ENCODE measurements at places on chromosomes 6 and 20. TPM values are rescaled to one million over a fixed set of nuclear protein-coding genes. Genes with fewer than 3 reads are reported as not detected.

- no peak for DNase-seq
Observed at GRCh38 chr6:14118091-14118439, 493 bp downstream of the CD83 start.

GRCh38 chr6:167013067-167013466 is 13.9 kb downstream of the CEP43 start:
- DNase-seq: no peak

DNA sequence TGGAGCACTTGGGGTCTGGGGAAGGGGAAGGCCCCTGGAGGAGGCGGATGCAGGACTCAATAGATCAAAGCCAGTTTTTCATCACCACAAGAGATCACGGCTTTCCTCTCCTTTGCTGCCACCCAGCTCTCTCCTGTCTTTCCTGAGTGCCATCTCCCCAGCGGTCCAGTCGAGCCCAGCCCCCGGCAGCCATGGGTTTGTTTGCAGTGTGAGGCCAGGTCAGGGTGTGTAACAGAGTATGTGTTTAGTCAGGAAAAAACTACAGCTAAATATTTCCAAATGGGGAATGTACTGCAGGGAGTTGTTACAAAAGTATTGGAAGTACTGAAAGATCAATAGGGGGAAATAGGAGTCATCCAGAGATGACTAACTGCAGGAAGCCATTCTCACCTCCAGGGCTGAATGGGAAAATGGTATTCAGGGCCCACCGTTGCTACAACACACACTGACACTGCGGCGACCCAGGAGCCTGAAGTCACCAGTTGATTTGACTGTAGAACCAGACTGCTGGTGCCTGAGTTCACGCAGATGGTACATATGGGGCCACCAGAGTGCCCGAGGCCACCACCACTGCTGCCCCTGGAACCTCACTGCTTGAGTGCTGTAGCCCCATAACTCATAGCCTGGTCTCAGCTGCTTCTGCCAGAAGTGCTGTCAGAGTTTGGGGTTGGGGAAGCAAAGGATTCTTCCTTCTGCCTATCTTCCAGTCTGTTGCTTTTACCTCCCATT is 23.6 kb upstream of the FANCE start:
- no peak for DNase-seq

DNA sequence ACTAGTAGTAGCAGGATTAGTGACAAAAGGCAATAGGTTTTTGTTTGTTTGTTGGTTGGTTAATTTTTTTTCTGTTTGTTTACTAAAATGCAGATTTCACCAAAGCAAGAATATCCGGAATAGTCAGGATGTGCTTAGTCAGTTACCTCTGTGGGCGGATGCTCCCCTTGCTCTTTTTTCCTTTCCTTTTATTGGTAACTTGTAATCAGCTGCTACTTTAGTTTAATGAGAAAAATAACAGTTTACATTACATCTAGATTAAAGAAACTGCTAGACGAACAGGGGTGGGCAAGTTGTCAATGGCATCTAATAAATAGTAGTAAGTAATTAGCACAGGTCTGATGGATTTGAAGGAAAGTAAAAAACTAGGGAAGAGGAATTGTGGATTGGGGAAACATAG is 646.9 kb upstream of the FLRT3 start:
- DNase-seq: no peak

- DNase-seq: no peak
Observed at GRCh38 chr20:57167971-57168701, 98.3 kb downstream of the BMP7 start.

GRCh38 chr6:4909063-4909706 is 94.7 kb downstream of the RPP40 start:
- no peak for DNase-seq

- no peak for DNase-seq
Observed at GRCh38 chr6:27834879-27835549, 77.2 kb downstream of the OR2B2 start.

DNA sequence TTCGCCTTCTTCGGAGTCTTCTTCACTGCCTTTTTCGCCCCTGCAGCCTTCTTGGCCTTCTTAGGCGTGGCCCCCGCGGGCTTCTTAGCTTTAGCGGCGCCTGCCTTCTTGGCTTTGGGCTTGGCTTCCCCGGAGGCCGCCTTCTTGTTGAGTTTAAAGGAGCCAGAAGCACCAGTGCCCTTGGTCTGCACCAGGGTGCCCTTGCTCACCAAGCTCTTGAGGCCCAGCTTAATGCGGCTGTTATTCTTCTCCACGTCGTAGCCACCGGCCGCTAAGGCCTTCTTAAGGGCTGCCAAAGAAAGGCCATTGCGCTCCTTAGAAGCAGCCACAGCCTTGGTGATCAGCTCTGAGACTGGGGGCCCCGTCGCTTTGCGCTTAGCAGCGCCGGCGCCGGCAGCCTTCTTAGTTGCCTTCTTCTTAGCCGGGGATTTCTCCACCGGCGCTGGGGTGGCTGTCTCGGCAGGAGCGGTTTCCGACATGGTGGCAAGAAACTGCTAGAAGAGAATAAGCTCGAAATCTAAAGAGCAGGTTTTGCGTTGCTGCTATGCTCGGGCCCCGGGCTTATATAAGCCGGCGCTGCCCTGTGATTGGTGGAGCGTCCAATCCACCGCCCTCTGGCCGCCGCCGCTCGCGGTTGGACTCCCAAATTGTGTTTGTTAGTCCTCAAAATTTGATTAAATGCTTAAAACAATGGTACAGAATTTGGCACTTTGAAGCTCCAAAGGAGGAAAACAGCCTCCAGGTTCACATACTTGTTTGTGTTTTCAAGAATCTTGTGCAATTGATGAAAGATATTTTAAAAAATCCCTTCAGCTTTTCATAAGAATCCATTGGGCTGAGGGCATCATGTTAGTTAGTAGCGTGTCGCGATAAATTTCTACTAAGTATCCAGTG is 44.9 kb downstream of the OR2B2 start:
- DNase-seq: peak; percentile 86

DNA sequence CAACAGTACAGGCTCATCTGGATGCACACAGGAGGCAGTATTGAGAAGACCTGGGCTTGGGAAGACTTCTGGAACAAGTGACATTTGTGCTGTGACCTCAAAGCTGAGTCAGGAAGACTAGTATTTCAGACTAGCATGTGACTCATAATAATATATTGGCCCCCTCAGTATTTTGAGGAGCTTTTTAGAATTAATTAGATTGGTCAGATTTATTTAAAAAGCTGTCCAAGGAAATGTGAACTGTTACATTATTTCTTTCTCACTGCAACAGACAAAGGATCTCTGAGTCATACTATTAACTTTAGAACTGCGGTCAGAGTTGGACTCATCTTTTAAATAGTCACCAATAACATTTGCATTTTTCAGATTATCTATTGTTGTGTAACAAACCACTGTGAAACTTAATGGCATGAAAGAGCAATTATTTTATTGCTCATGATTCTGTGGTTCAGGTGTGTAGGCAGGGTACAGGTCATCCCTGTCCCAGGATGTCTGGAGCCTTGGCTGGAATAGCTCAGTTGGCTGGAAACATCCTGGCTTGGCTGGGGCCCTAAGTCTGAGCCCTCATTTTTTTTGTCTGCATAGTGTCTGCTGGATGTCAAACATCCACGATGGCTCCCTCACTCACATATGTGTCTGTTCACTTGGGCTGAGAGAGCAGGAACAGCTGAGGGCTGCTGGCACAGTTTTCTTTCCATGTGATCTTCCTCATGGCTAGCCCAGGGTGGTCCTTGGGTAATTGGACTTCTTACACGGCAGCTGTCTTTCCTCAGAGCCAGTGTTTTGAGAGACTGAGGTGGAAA is 46.9 kb downstream of the MAP3K4 start:
- no peak for DNase-seq

- DNase-seq: peak; percentile 87
Observed at GRCh38 chr20:58850693-58851174, at the start of gene GNAS-AS1. TSS of gene GNAS-AS1 (minus strand) at chr20:58850902.

DNA sequence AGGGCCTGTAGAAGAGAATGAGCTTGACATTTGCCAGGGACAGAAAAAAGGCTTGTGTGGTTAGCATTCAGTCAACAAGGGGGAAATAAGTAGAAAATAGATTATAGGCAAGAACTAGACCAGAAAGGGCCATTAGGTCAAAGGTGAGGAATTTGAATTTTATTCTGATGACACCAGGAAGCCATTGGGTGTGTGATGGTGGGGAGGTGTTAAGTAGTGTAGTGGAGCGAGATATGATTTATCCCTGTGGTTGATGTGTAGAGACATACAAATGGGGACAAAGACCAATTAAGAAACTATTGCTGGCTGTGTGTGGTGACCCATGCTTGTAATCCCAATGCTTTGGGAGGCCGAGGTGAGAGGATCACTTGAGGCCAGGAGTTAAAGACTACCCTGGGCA is 11.0 kb downstream of the DSTN start:
- DNase-seq: no peak

DNA sequence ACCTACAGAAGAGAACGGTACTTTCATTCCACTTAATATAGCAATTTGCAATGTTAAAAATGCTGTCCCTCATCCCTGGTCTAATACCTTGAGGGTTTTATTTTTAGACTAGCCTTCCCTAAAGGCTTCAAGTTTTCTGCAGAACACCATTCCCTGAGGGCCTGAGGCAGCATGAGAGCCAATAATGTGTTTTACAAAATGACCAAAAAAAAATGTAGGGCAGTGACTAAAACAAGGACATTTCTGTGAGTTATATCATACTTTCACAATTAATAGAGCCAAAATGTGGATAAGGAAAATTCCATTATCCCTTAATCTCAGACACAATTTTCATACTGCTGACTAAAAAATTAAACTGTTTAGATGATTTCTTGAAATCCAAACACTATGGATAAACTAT is 22.7 kb downstream of the GPR63 start:
- no peak for DNase-seq

GRCh38 chr6:17871836-17872235 is 115.6 kb downstream of the KIF13A start:
- no peak for DNase-seq

DNA sequence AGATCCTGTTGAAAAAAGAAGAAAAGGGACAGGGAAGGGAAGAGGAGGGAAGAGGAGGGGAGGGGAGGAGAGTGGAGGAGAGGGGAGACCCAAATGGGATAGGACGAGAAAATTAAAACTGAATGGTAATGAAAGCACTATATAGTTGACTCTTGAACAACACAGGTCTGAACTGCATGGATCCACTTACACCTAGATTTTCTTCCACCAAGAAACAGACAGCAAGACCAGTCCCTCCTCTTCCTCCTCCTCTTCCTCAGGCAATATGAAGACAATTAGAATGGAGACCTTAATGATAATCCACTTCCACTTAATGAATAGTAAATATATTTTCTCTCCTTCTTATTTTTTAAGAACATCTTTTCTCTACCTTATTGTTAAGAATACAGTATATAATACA is 113.5 kb downstream of the EPB41L2 start:
- DNase-seq: no peak

- DNase-seq: peak; percentile 33
Observed at GRCh38 chr20:2658414-2659354, 5.3 kb downstream of the IDH3B start.

DNA sequence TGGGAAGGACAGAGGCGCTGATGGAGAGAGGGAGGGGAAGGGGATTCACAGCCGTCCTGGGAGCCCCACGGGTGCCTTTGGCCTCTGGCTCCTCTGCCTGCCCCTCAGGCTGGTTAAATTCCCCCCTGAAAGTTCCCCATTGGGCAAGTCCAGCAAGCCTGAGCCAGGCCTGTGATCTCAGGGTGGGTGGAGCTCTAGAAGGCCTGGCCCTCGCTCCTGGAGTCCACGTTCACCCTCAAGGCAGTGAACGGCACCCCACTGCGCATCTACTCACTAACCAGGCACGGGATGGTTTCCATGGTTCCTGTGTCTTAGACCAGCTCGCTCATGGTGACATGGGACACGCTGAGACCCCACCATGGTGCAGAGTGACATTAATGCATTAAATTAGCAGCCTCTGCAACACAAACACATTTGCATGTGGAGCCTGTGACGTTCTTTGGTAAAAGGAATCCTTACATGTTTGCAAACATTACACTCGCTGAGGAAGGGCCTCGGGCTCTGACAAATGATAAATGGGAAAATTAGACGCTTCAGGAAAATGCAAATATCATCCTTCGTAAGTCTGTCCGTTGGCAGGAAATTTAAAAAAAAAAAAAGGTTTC is 452.7 kb downstream of the PREX1 start:
- DNase-seq: no peak

DNA sequence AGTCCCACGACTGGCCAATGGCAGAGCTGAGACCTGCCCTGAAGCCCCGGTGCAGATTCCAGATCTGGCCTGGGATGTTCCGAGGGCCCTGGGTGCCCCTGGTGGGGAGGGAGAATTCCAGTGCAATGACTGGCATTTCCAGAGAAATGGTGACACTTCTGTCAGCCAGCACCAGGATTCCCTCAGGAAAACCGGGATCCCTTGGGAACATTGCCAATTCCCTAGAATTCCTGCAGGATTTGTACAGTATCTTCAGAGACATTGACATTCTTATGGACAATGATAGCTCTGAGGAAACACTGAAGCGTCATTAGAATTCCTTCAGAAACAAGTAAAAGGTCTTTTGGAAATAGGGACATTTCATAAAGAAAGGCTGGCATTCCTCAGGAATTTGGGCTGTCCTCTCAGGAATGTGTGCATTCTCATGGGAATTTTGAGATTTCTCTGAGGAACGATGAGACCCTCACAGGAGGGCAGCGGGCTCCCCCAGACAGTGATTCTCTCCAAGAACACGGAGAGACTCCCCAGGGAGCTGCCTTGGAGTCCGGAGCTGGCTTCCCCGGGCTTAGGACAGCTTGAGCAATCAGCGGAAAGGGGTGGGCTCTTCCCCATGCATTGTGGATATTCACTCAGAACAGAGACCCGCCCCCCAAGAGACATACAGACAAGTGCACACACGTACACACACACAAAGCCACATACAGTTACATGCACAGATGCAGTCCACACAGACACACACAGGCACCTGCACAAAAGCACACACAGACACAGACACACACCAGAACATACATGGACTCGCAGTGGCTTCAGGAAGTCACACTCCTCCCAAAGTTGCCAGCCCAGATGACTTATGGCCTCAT is 35.2 kb upstream of the BPIFA2 start:
- DNase-seq: no peak

- no peak for DNase-seq
Observed at GRCh38 chr6:98843271-98844243, 9.2 kb downstream of the POU3F2 start.

DNA sequence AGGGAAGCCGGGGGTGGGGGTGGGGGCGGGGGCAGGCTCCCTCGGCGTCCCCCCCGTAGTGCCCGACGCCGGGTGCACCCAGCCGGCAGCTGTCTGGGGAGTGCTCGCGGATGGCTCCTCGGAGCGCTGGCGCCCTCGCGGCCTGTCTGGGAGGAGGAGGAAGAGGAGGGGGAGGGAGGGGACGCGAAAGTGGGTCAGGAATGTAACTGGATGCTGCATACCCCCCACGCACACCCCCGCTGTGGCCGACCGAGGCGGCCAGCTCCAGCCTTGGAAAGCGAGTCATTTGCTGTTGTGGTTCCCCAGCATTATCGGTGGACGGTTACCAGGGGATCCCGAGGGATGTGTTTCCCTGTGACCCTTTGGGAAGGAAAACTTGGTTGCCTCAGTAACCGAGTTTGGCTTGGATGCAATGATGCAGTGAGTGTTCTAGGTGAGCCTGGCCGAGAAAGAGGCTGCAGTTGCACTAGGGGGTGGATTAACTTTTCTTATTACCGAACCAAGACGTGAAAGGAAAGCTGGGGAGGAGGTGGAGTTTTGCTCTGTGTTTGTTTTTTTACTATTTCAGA is 55.2 kb upstream of the RREB1 start:
- DNase-seq: peak; percentile 17

The CGA gene
- not detected for total RNA-seq

The TMEM14A gene
- total RNA-seq: 19.0 TPM

The NANP gene
- total RNA-seq: 10.9 TPM

The C20orf96 gene
- 7.5 TPM for total RNA-seq

The CITED2 gene
- total RNA-seq: 28.4 TPM

The MOG gene
- total RNA-seq: not detected

Measured in activated naive CD8-positive, alpha-beta T cell treated with anti-CD3 and anti-CD28 coated beads for 36 hours (primary cell).